Stomach (tissue), 19 donors: ENCODE measurements at places on chromosomes 12 and 14. TPM values are rescaled to one million over a fixed set of nuclear protein-coding genes. Genes with fewer than 3 reads are reported as not detected.
A peak's percentile ranks its signal among the peaks of the same experiment; 100 is the strongest.

CLEC2A gene
- not detected for total RNA-seq

TPH2 gene
- total RNA-seq = 0.37 TPM

KRT78 gene
- total RNA-seq = not detected

GRCh38 chr14:96999654-97000155 is 202.5 kb downstream of the VRK1 start:
- no peaks in the 10 kb centered on the region for H3K36me3 ChIP-seq
- no peaks in the 10 kb centered on the region for H3K4me1 ChIP-seq
- no peak overlapping the region for H3K27ac ChIP-seq
- DNase-seq = no peak
- no peaks in the 10 kb centered on the region for H3K27me3 ChIP-seq

DNA sequence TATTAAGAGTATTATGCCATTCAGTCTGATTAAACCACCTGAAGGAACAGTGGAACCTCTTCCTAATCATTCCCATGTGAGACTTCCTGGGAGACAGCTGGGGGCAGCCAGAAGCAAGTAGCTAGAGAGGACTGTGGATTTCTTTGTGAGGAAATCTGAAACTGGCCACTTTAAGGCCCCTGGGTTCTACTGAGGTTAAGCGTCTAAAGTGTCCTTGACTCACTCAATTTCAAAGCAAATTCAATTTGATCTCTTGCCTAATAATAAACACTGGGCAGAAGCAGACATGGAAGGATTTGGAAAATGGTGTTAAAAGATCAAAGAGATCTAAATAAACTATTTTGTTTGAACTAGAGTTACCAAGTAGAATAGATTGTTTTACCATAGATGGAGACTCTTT is 909.9 kb downstream of the NRXN3 start:
- H3K36me3 ChIP-seq = no peaks in the 10 kb centered on the region
- H3K27me3 ChIP-seq = no peaks in the 10 kb centered on the region
- no peak overlapping the region for H3K27ac ChIP-seq
- no peak for DNase-seq

- H3K27me3 ChIP-seq = no peaks in the 10 kb centered on the region
- H3K36me3 ChIP-seq = no peaks in the 10 kb centered on the region
- H3K27ac ChIP-seq = peak overlapping the region; percentile 81
- peak; percentile 68 for DNase-seq
These were observed 133.6 kb upstream of the NCOR2 start for GRCh38 chr12:124700810-124701592.

ENDOU gene
- total RNA-seq = 1.8 TPM

PIANP gene
- total RNA-seq = 0.14 TPM

DNA sequence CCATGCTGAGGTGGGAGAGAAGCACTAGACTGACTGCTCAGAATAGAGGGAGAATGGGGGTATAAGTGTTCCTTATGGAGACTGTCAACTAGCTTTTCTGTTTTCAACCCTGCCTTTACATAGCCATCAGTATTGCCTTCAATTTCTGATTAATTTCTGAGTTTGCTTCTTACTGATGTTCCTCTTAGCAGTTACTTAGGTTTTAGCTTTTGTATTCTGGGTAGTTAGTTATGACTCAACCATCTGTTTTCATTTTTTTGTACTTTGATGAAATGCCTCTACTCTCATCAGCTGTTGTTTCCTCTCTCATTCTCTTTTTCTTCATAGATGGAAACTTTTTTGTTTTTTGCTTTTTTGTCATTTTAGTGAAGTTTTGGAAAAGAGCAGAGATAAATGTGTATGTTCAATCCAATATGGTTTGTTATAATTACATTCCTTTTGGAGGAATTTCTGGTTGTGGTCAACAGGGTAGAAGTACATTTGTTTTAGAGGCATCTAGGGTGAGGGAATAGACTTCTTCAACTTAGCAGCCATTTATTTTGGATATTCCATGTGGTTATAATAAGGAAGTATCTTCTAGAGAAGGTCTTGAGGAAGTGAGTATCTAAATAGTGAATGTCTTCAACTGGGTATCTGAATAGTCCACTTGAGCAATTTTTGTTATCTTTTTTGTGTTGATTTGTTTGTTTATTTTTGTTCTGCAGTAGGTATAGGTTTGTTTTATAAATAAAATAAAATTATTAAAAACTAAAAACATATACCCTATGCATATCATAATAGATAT is 29.6 kb downstream of the PMCH start:
- no peaks in the 10 kb centered on the region for H3K27me3 ChIP-seq
- H3K27ac ChIP-seq = no peak overlapping the region
- H3K4me3 ChIP-seq = no peak overlapping the region

- H3K36me3 ChIP-seq = no peaks in the 10 kb centered on the region
- peak overlapping the region; percentile 97 for H3K27ac ChIP-seq
- H3K4me1 ChIP-seq = peaks cover 94% of the 10 kb centered on the region
- H3K4me3 ChIP-seq = peak overlapping the region; percentile 46
- H3K27me3 ChIP-seq = no peaks in the 10 kb centered on the region
These were observed 935 bp upstream of the CRIP1 start for GRCh38 chr14:105485739-105486162.

- H3K4me1 ChIP-seq = peaks cover 15% of the 10 kb centered on the region
- H3K36me3 ChIP-seq = no peaks in the 10 kb centered on the region
- no peak overlapping the region for H3K4me3 ChIP-seq
These were observed 71.7 kb downstream of the TGFB3 start for GRCh38 chr14:75910048-75910447.

GLIPR1L2 gene
- total RNA-seq = not detected

DNA sequence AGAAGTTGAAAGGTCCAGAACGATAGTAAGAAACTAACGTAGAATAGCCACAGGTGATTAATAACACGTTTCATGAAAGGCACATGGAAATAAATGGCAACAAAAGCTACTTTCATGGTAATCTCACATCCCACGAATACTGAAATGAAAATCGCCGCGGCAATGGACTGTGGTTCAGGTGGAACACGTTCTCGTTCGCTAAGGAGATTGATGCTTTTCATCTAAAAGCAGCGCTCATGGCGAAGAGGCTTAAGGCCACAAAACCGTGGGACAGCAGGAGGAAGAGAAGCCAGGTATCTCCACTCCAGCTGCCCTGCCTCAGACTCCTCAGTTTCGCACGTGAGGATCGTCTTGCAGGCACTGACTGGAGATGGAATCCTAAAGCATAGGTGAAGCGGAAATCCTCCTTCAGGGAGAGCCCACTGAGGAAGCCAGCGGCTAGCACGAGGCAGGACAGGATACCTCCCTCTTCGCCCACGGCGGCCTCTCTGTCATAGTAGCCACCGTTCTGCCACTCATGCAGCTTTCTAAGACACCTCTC is 696 bp upstream of the GPHN start:
- peaks cover 21% of the 10 kb centered on the region for H3K4me1 ChIP-seq
- no peaks in the 10 kb centered on the region for H3K36me3 ChIP-seq
- H3K4me3 ChIP-seq = peak overlapping the region; percentile 98
- peak overlapping the region; percentile 92 for H3K27ac ChIP-seq

GRCh38 chr12:132407451-132407961 is 78.1 kb upstream of the GALNT9 start:
- H3K27me3 ChIP-seq = no peaks in the 10 kb centered on the region
- H3K36me3 ChIP-seq = no peaks in the 10 kb centered on the region
- H3K27ac ChIP-seq = no peak overlapping the region
- no peak for DNase-seq

DNA sequence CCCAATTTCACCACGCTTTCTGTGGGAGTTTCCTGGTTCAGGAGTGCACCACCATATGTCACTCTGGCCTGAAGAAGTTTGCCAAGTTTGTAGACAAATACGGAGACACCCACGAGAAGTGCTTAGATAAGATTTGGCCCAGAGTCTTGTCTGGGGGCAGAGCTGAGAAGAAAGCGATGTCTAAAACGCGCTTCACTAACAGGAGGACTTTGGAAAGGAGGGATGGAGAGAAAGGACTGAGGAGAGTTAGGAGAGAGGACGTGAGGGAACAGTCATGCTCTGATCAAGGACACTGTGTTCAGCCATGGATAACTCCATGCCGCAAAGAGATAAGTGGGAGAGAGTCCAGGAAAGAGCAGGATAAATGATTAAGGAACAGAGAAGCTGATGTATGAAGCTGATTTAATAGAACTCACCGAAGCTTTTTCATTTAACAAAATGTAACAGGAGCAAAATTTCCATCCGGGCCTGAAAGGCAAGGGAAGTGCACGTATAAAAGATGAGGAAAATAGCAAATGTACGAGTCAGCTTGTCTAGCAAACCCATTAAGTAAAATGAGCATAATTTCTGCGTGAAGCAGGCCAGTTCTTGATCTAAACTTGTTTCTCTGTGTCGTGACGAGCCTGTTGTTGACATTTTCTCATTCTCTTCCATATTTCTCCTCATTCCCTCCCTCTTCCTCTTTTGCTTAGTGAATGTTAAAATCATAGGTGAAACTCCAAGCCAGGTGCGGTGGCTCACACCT is 23.4 kb upstream of the MAP3K9 start:
- H3K4me3 ChIP-seq = no peak overlapping the region
- no peaks in the 10 kb centered on the region for H3K36me3 ChIP-seq
- H3K4me1 ChIP-seq = no peaks in the 10 kb centered on the region
- no peak overlapping the region for H3K27ac ChIP-seq

PLEKHG7 gene
- total RNA-seq = not detected

GRCh38 chr14:79265366-79265946 is 945.8 kb downstream of the DIO2 start:
- H3K27ac ChIP-seq = no peak overlapping the region
- H3K36me3 ChIP-seq = no peaks in the 10 kb centered on the region
- no peak for DNase-seq
- no peaks in the 10 kb centered on the region for H3K4me1 ChIP-seq
- no peaks in the 10 kb centered on the region for H3K27me3 ChIP-seq

GRCh38 chr12:121630791-121631355 is 4.5 kb downstream of the ORAI1 start:
- no peak for DNase-seq
- H3K27me3 ChIP-seq = no peaks in the 10 kb centered on the region
- H3K36me3 ChIP-seq = no peaks in the 10 kb centered on the region
- peak overlapping the region; percentile 95 for H3K27ac ChIP-seq
- H3K4me3 ChIP-seq = no peak overlapping the region

IKZF4 gene
- 15.6 TPM for total RNA-seq

- H3K4me3 ChIP-seq = no peak overlapping the region
- no peak for DNase-seq
- H3K27me3 ChIP-seq = no peaks in the 10 kb centered on the region
- H3K4me1 ChIP-seq = no peaks in the 10 kb centered on the region
These were observed 210.7 kb upstream of the PWP1 start for GRCh38 chr12:107474639-107475539.

GRCh38 chr12:99334285-99335056 is 313.1 kb upstream of the GARIN6 start:
- DNase-seq = no peak
- H3K27me3 ChIP-seq = no peaks in the 10 kb centered on the region
- H3K4me3 ChIP-seq = no peak overlapping the region

DNA sequence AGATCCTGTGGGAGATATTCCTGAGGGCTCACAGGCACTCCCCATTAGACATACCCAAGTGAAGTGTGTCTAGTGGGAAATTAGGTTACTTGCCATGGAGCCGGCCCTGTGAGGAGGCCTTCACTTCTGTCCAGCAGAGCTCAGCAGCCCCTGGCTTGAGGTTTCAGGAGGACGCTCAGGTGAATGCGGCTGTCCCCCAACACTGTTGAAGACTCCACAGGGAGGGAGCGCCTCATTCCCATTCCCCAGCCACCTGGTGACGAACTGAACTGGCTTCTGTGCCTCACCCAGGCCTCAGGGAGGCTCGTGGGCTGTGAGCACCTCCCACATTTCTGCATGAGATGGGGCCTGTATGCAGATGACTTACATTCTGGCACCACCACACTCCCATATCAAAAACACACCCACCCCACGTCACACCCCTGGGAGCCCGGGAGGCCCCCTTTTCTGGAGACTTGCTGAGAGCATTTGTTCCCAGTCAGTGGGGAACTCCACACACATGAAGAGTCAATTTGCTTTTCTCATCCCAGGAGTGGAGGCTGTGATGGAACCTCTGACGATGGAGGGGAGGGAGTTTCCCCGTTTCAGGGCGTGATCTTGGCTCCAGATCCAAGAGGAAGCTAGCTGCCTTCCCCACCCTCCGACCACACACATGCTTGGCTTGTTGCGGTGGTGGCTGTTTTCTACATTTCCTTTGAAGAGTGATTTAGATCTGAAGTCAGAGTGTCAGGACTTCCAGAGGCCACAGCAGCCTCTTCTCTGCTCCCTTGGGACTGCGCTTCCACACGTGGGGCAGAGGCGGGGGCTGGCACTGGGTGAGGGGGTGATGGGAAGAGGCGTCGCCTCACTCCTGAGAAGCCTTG is 120.7 kb downstream of the ADGRD1 start:
- no peaks in the 10 kb centered on the region for H3K27me3 ChIP-seq
- H3K27ac ChIP-seq = no peak overlapping the region
- DNase-seq = peak; percentile 24
- H3K4me1 ChIP-seq = no peaks in the 10 kb centered on the region
- no peaks in the 10 kb centered on the region for H3K36me3 ChIP-seq

DNA sequence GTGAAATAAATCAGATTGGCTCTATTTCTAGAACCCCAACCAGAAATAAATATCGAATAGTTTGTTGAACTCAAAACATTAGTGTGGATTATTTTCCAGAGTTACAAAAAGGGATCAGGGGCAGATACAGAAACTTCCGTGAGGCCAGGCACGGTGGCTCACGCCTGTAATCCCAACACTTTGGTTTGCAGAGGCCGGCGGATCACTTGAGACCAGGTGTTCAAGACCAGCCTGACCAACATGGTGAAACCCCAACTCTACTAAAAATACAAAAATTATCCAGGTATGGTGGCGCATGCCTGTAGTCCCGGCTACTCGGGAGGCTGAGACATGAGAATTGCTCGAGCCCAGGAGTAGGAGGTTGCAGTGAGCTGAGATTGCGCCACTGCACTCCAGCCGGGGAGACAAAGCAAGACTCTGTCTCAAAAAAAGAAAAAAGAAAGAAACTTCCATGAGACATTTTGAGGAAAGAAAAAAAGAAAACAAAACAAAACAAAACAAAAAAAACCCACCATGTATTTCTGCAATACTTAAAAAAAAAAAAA is 2.1 kb downstream of the FBXO21 start:
- no peak for DNase-seq
- H3K27me3 ChIP-seq = no peaks in the 10 kb centered on the region
- H3K4me3 ChIP-seq = no peak overlapping the region

- H3K36me3 ChIP-seq = no peaks in the 10 kb centered on the region
- H3K27me3 ChIP-seq = no peaks in the 10 kb centered on the region
- DNase-seq = no peak
These were observed 3.0 kb upstream of the SERPINA1 start for GRCh38 chr14:94391281-94391975.

GRCh38 chr12:30134229-30134628 is 350.5 kb upstream of the TMTC1 start:
- H3K4me1 ChIP-seq = no peaks in the 10 kb centered on the region
- H3K27me3 ChIP-seq = no peaks in the 10 kb centered on the region
- H3K27ac ChIP-seq = no peak overlapping the region
- no peak overlapping the region for H3K4me3 ChIP-seq
- no peak for DNase-seq

GRCh38 chr14:38930022-38930421 is 173.0 kb downstream of the SEC23A start:
- H3K4me1 ChIP-seq = no peaks in the 10 kb centered on the region
- DNase-seq = no peak
- no peak overlapping the region for H3K27ac ChIP-seq
- no peak overlapping the region for H3K4me3 ChIP-seq

SYCP3 gene
- not detected for total RNA-seq
